ENCODE measurements at places on chromosomes 3 and 15.
A peak's percentile ranks its signal among the peaks of the same experiment; 100 is the strongest.

- no peak for DNase-seq
Observed at GRCh38 chr15:101514318-101514717, 24.8 kb upstream of the PCSK6 start.

DNA sequence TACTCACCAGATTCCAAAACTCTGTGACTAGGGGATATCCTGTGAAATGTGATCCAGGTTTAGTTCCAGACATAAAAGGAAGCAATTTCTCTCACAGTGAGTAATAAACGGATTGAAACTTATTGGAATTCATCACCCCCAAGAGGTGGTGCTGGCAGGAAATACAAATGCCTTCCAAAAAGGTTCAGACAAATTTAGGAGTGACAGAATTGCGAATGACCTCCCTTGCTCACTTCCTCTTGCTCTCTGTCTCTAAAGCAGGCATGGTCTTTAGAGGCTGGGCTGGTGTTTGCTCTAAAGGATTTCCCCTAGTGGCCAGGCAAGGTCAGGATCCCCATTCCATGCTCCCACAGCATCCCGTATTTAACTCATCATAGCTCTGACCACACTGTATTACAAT lies 449.4 kb upstream of the PPP2R3A start:
- DNase-seq = no peak

DNA sequence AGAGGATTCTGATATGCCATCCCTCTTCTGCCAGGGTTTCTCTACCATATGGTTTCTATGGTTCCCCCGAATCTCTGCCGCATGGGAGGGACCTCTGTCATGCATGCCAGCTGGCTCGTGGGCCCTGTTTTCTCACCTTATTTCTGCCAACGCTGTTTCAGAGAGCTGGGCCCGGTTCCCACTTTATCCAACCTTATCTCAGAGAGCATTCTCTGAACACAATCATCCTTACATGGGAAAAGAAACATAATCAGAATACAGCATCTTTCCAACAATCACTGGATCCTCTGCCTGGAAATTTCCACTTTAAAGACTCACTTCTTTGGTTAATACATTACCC lies 234.5 kb upstream of the ZBTB20 start:
- DNase-seq = no peak

DNA sequence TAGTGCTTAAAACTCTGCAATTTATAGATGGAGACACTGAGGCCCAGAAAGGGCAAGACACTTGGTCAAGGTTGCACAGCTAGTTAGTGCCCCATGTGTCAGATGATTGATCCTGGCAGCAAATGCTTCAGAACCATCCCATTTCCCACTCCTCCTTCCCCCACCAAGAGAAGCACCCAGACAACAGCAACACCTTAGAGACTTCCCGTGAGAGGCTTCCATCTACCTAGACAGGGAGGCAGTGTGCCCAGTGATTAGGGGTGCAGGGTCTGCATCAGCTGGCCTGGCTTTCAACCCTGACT lies 77.6 kb downstream of the CORO2B start:
- DNase-seq = no peak

DNA sequence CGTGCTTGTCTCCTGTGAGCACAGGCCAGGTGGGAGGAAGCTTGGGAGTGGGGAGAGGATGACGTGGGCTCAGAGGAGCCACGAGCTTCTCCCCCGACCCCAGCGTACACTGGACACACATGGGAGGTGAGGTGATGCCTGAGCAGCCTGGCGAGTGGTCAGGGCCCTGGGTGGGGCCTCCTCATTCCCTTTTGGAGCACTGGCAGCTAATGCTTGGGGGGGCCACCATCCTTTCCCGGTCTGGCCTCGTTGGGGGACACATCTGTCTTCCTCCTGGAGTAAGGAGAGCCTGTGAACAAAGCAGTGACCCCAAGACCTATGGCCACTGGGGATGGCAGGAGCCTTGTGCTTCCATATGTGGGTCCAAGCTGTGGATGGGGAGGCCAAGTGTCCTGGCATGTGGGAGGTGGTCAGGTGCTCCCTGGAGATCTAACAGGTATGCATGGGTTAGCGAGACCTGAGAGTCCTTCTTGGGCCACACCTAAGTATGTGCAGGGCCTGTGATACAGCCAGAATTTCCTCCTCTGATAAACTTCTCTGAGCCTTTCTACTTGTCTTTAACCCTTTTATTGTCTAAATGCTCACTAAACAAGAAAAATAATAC lies 9.5 kb downstream of the KLF13 start:
- no peak for DNase-seq

- no peak for DNase-seq
Observed at GRCh38 chr3:150351398-150351797, 56.7 kb upstream of the TSC22D2 start.

DNA sequence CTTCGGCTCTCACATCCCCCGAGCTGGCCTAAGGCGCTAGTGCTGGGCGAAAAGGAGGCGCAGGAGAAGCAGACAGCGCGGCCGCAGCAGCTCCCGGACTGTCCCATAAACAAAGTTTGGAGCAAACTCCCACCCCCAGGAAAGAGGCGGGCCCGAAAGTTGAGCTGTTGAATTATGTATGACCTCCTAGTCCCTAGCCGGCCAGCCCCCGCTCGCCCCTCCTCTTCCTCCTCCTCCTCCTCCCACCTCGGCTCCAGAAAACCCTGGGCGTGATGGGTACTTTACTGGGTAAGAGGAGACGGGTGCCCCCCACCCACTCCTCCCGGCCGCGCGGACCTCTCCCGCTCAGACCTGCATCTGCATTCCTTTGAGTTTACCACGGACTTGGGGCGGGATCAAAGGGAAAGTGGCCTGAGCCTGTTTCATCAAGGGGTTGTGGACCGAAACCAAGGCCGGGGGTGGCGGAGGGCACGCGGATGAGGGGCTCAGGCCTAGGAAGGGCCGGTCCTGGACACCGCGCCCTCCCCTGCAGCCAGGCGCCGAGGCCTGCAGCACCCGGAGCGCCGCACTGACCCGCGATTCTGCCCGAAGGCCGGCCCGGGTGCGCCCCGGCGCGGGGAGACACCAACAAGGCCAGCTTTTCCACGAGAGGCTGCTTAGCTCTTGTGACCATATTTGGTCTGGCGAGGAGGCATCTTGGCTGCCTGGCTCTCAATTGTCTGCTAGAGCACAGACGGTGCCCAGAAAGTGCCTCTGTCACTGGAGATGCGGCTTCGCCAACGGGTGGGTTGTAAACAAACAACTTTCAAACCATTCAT lies at the start of gene WWTR1:
TSS of gene WWTR1 (minus strand) at position 100 of the 818 bp plus-strand sequence. CDS start 719 bp downstream, outside the sequence.
- DNase-seq = no peak

GRCh38 chr3:195762249-195762585 lies 41.4 kb downstream of the MUC20 start:
- no peak for DNase-seq

- DNase-seq = peak; percentile 89
Observed at GRCh38 chr3:195450731-195451229, 8.0 kb upstream of the ACAP2 start.

- DNase-seq = no peak
Observed at GRCh38 chr3:10495614-10496013, 9.8 kb downstream of the ATP2B2 start.

GRCh38 chr15:90960298-90961091 lies 5.8 kb downstream of the RCCD1 start:
- DNase-seq = no peak

GRCh38 chr15:69542028-69542427 lies 89.4 kb downstream of the RPLP1 start:
- DNase-seq = no peak

DNA sequence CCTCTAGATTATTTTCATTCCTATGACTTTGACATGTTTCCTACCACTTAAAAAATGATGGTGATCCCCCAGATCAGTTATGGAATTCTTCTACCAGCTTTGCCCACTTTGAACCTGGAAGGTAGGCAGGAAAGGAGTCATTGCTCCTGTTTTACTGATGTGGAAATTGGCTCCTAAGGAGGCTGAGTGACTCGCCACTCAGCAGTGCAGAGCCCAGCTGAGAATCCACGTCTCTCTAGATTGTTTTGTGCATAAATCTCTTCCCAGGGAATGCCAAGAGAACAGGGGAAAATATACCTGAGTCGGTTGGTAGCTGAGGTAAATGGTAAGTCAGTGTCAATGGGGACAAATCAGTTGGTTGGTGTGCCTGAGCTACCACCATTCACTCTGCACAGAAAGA lies 4.7 kb downstream of the LTF start:
- no peak for DNase-seq

- no peak for DNase-seq
Observed at GRCh38 chr15:74593122-74593521, 22.5 kb upstream of the CLK3 start.

DNA sequence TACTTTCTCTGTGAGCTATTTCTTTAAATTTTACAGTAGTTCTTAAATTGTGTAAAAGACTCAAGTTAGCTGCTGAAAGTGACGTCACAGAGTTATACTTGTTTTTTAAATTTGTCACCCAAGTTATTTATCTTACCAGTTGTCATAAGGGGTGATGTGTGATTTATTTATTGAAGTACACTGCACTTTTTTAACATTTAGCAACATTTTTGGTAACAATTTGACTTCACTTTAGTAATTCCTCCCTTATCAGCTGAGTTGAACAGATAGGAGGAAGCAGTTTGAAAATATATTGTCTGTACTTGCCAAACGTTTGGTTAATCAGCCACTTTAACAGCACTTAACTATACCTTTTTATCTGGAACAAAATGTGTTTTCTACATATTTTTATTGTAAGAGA lies 3.8 kb downstream of the STT3B start:
- DNase-seq = no peak

DNA sequence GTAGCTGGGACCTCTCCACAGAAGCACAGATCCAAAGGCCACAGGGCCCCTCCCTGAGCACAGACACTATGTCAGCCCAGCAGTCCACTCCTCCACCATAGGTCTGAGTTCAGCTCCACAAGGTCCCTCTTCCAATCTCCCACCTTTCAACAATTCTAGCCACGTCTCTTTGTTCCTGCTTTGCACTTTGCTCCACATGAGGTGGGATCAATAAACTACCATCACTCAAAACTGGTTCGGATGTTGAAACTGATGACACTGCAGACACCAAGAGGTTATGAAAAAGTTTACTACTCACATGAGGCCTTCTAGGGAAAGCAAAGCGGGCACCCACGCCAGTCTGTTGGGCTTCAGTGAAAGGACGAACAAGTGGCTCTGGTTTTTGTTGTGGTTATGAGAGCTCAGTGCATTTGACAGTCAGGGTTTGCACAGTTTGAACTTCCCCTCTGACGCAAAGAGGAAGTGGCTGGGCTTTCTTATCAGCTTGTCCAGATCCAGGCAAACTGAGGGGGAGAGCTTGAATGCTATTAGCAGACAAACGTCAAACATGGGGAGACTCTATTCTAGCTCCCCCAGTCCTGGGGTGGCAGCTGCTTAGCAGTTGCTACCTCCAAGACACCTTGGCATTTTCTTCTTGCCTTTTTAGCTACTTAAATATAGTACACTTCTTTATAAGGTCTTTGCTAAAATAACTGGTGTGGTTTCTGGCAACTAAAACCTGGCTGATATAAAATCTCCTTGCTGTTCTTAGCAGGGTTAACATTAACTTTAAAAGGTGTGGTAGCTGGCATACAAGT lies 37.8 kb downstream of the ZNF445 start:
- peak; percentile 100 for DNase-seq

DNA sequence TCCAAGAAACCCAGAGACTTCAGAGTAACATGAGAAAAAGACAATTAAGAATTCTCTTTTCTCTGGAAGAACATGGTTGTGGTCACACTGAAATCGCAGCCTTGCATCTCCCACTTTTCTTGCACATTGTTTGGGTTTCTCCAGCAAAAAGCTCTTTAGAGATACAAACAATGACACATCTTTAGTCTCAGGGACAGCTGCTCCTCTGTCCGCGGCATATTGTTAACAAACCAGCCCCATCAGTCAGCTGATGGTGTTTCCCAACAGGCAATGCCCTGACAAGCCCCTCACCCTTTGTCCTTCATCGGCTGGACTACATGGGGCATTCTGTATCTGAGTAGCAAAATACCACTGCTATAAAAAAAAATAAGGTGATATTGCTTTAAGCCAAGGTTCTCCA lies 53.4 kb downstream of the UMPS start:
- no peak for DNase-seq

GRCh38 chr3:123404391-123404790 lies 44.5 kb downstream of the ADCY5 start:
- DNase-seq = no peak

DNA sequence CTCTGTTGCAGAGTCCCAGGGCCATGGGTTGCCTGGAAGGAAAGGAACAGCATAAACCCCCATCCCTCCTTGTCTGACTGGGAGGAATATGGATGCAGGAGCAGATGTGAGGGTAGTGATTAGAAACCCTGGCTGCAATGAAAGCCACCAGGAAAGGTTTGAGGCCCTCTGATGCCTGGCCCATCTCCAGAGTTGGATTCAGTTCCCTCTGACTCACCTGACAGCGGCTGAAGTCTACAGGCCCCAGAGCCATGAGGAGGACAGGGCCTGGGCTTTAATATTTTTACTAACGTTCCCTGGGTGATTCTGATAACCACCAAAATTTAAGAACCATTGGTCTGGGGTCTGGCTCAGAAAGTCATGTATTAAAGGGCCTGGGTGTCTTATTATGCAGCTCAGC lies 214.0 kb downstream of the EPHB1 start:
- DNase-seq = no peak

GRCh38 chr3:32506466-32506865 lies 3.8 kb upstream of the CMTM6 start:
- no peak for DNase-seq

DNA sequence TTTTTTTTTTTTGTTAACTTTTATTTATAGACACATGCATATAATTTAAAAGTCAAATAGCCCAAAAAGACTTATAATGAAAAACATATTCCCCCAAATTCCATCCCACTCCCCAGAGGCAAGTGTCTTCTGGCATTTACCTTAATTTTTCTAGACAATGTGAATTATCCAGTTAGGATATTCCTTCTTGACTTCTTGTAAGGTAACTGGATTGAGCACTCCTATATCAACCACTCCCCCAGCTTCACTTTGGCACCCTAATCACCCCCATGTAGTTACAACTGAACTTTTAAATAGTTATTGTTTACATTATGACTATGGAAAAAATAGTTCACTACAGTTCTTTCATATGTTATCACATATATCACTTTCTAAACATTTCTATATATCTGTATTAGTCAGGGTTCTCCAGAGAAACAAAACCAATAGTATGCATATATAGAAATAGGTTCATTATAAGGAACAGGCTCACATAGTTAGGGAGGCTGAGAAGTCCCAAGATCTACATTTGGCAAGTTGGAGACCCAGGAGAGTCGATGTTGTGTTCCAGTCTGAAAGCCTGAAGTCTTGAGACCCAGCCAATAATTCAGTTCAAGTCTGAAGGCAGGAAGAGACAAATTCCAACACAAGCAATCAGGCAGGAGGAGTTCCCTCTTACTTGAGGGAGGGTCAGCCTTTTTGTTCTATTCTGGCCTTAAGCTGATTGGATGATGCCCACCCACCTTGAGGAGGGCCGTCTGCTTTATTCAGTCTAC lies 175.8 kb downstream of the THSD4 start:
- DNase-seq = no peak

GRCh38 chr3:115658337-115659181 lies 35.2 kb downstream of the GAP43 start:
- no peak for DNase-seq

- DNase-seq = no peak
Observed at GRCh38 chr15:61822511-61822910, 237.7 kb downstream of the VPS13C start.

- DNase-seq = no peak
Observed at GRCh38 chr15:92819278-92820235, 80.6 kb upstream of the CHD2 start.
